Activated naive CD8-positive, alpha-beta T cell treated with anti-CD3 and anti-CD28 coated beads, Interleukin-2, amount 10 ng/mL, durations not matched to agents 7 days and 5 days (primary cell): ENCODE measurements at places on chromosomes 1 and 21. TPM values are rescaled to one million over a fixed set of nuclear protein-coding genes. Genes with fewer than 3 reads are reported as not detected.

The S100A8 gene
- 1.2 TPM for total RNA-seq

The PLA2G2D gene
- total RNA-seq = not detected

The SPATA1 gene
- 4.0 TPM for total RNA-seq

The ESPN gene
- total RNA-seq = 2.6 TPM

The COA7 gene
- total RNA-seq = 10.9 TPM

The OBSCN gene
- 44.3 TPM for total RNA-seq

GRCh38 chr21:46052703-46053651 lies 44.9 kb upstream of the COL6A2 start:
- no peaks in the 10 kb centered on the region for H3K36me3 ChIP-seq
- no peak overlapping the region for H3K27ac ChIP-seq
- peaks cover 7% of the 10 kb centered on the region for H3K4me1 ChIP-seq
- no peak for DNase-seq

- no peak overlapping the region for H3K4me3 ChIP-seq
- DNase-seq = no peak
- H3K27ac ChIP-seq = no peak overlapping the region
- H3K4me1 ChIP-seq = no peaks in the 10 kb centered on the region
- H3K27me3 ChIP-seq = peaks cover 6% of the 10 kb centered on the region
Measured at GRCh38 chr1:22870201-22870871, 102.3 kb downstream of the LACTBL1 start.

DNA sequence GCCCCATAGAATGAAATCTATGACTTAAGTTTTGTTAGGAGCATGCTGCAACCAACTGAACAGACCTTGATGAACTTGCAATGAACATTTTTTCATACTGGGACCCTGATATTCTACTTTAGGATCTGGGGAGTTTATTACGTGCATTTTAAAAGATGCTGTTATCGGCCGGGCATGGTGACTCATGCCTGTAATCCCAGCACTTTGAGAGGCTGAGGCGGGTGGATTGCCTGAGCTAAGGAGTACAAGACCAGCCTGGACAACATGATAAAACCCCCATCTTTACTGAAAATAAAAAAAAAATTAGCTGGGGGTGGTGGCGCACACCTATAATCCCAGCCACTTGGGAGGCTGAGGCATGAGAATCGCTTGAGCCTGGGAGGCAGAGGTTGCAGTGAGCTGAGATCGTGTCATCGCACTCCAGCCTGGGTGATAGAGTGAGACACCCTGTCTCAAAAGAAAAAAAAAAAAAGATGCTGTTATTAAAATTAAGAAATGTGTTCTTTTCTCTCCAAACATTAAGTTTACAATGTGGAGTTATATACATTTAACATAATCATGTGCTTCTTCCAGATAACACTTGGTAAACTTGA lies 7.1 kb downstream of the MPZL1 start:
- peaks cover 2% of the 10 kb centered on the region for H3K27me3 ChIP-seq
- no peak for DNase-seq
- H3K4me1 ChIP-seq = peaks cover 12% of the 10 kb centered on the region
- H3K4me3 ChIP-seq = no peak overlapping the region

GRCh38 chr1:228085287-228085951 lies 2.9 kb downstream of the ARF1 start:
- peak overlapping the region; percentile 96 for H3K27ac ChIP-seq
- DNase-seq = peak; percentile 16
- peaks cover 27% of the 10 kb centered on the region for H3K36me3 ChIP-seq

DNA sequence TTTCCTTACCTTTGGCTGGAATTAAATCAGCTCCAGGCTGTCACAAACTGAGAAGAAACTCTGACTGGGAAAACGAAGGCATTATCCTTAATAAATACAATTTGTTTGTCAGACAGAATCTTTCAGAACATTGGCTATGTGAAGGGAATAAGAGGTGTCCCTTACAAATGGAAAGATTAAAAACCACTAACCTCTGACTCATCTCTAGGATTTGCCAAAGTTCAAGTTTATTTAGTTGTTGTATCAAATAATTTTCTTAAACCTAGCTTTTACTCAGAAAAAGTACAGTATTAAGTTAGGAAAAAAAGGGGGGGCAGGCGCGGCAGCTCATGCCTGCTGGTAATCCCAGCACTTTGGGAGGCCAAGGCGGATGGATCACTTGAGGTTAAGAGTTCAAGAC lies 15.7 kb downstream of the SERTAD4 start:
- H3K27me3 ChIP-seq = peaks cover 75% of the 10 kb centered on the region
- DNase-seq = no peak
- H3K36me3 ChIP-seq = no peaks in the 10 kb centered on the region

- DNase-seq = no peak
- H3K27ac ChIP-seq = no peak overlapping the region
- no peaks in the 10 kb centered on the region for H3K27me3 ChIP-seq
- no peaks in the 10 kb centered on the region for H3K4me1 ChIP-seq
- no peaks in the 10 kb centered on the region for H3K36me3 ChIP-seq
Measured at GRCh38 chr1:78387201-78387600, 103.6 kb upstream of the PTGFR start.

- no peak for DNase-seq
- no peaks in the 10 kb centered on the region for H3K4me1 ChIP-seq
- no peak overlapping the region for H3K4me3 ChIP-seq
- no peak overlapping the region for H3K27ac ChIP-seq
Measured at GRCh38 chr1:215889871-215890270, 322.8 kb downstream of the KCTD3 start.

- no peak overlapping the region for H3K4me3 ChIP-seq
- no peak overlapping the region for H3K27ac ChIP-seq
- H3K27me3 ChIP-seq = peaks cover 20% of the 10 kb centered on the region
- H3K4me1 ChIP-seq = peaks cover 11% of the 10 kb centered on the region
- no peaks in the 10 kb centered on the region for H3K36me3 ChIP-seq
Measured at GRCh38 chr1:151143986-151144385, 2.4 kb downstream of the SEMA6C start.

DNA sequence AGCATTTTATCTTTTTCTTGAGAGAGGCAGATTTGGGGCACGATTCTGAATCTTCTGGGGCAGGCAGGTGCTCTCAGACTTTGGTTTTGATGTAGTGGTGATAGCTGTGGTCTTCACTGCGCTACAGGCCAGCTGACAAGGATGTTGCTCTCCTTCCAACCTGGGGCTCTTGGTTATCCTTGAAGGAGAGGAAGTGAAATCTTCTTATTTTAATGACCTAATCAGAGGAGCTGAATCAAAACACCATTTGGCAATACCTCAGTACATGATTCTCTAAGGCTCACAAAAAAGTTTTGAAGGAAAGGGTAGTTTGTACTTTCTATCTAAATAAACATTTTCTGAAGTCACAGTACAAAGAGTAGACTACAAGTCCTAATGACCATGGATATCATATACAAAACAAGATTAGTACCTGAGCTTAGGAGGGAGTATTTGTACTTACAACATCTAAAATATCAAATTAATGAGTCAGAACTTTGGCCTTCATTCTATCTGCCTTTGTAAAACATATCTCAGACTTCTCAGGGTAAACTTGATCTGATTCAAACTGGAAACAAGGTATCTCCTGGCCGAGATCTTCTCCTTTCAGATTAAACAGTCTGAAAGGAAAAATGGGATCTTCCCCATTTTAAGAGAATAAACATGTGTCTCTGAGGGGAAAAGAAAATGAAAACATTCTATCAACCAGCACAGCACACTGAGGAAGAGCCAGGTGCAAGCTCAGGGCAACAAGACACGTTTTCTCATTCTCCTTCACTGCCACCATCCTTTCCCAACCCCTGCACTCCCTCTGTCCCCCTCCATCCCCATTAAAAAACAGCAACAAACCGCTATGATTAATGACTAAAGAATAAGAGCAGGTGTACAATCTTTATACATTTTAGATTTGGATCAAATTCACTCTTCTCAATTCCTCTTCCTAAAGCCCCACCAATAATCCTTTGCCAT lies 69.2 kb downstream of the SH3GLB1 start:
- H3K27me3 ChIP-seq = peaks cover 2% of the 10 kb centered on the region
- H3K4me3 ChIP-seq = peak overlapping the region; percentile 2
- H3K27ac ChIP-seq = peak overlapping the region; percentile 49
- no peak for DNase-seq

DNA sequence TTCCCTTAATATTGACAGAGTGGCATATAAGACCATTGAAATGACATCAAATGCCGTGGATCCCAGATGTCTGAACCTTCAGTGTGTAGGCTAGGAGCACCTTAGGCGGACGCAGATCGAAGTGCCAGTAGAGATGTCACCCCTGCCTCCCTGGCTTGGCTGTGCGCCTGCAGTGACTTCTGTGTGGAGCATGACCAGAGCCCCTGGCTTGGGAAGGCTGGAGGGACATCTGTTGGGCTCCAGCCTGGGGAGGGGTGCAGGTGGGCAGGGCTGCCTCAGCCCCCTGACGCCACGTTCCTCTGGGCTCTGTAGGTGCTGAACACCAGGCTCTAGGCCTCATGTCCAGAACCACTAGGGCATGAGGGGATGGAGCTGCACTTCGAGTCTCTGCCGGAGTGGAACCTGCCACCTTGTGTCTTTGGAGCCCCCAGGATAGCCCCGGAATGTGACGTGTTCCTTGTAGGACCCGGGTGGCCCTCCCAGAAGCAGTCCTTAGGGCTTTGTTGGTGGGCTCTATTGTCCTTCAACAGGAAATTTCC lies 103.8 kb downstream of the ADARB1 start:
- H3K36me3 ChIP-seq = peaks cover 5% of the 10 kb centered on the region
- H3K4me3 ChIP-seq = no peak overlapping the region
- H3K27me3 ChIP-seq = no peaks in the 10 kb centered on the region
- H3K4me1 ChIP-seq = no peaks in the 10 kb centered on the region
- H3K27ac ChIP-seq = no peak overlapping the region

DNA sequence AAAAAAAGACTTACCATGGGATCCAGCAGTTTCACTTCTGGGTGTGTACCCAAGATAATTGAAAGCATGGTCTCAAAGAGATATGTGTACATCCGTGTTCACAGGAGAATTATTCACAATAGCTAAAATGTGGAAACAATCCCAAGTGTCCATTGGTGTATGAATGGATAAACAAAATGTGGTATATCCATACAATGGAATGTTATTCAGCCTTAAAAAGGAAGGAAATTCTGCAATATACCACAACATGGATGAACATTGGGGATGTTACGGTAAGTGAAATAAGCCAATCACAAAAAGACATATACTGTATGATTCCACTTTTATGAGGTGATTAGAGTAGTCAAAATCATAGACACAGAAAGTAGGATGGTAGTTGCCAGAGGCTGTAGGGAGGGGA lies 7.0 kb upstream of the TUT4 start:
- H3K36me3 ChIP-seq = no peaks in the 10 kb centered on the region
- no peaks in the 10 kb centered on the region for H3K4me1 ChIP-seq
- H3K4me3 ChIP-seq = no peak overlapping the region
- DNase-seq = no peak
- H3K27me3 ChIP-seq = peaks cover 2% of the 10 kb centered on the region

- H3K4me3 ChIP-seq = no peak overlapping the region
- DNase-seq = no peak
- H3K36me3 ChIP-seq = peaks cover 6% of the 10 kb centered on the region
Measured at GRCh38 chr1:42963378-42964043, 4.8 kb upstream of the SLC2A1 start.

DNA sequence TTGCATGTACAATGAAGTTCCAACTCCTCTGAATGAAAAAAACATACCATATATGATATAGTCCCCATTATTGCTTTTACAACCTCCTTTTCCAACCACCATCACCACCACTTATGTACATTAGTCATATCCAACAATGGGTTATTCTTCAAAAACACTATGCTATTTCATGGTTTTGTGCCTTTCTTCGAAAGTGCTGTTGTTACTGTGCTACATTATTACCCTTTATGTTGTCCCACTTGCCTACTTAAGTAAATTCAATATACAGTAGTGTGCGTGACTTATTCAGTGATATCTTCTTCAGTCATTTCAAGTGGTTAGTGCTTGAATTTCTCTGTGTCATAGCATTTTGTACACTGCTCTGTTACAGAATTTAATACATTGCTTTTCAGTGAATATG lies 105.3 kb downstream of the ASH1L start:
- peaks cover 9% of the 10 kb centered on the region for H3K4me1 ChIP-seq
- no peaks in the 10 kb centered on the region for H3K27me3 ChIP-seq
- no peak for DNase-seq
